Mesangial cell (primary cell): ENCODE measurements at places on chromosomes 3 and 15. TPM values are rescaled to one million over a fixed set of nuclear protein-coding genes. Genes with fewer than 3 reads are reported as not detected.

Gene CCR9
- under 0.01 TPM in 1 of 2 replicates, not detected in the other for total RNA-seq

Gene ROPN1
- total RNA-seq = not detected in 2 replicates

Gene FAM107A
- 0.13 and 0.16 TPM in 2 replicates for total RNA-seq

Gene ANKRD63
- not detected in 2 replicates for total RNA-seq

Gene HIGD1A
- 54.5 and 103 TPM in 2 replicates for total RNA-seq

Gene UBAP1L
- 0.33 and 0.89 TPM in 2 replicates for total RNA-seq

Gene RBPMS2
- 0.63 and 1.3 TPM in 2 replicates for total RNA-seq

Gene TRIM42
- total RNA-seq = not detected in 2 replicates

Gene TMEM207
- total RNA-seq = not detected in 2 replicates

Gene EFL1
- 8.2 and 11.9 TPM in 2 replicates for total RNA-seq

Gene TKT
- total RNA-seq = 497 and 835 TPM in 2 replicates

Gene SH3BP5
- 6.2 and 7.7 TPM in 2 replicates for total RNA-seq

Gene MKRN3
- not detected in 2 replicates for total RNA-seq

Gene SQOR
- total RNA-seq = 75.3 and 83.9 TPM in 2 replicates
